Occipital lobe (tissue), 3 donors: ENCODE measurements at places on chromosomes 1 and 21. TPM values are rescaled to one million over a fixed set of nuclear protein-coding genes. Genes with fewer than 3 reads are reported as not detected.

CFHR5 gene
- not detected for total RNA-seq

RAB25 gene
- not detected for total RNA-seq

GRCh38 chr1:221458447-221459156, 283.3 kb downstream of the DUSP10 start:
- no peak for DNase-seq

- no peak for DNase-seq
These were observed 114.1 kb downstream of the ZNF648 start for GRCh38 chr1:181947441-181947840.

- peak; percentile 73 for DNase-seq
These were observed 5.5 kb downstream of the AZIN2 start for GRCh38 chr1:33086384-33086850.

GRCh38 chr1:38166461-38166860, 119.9 kb upstream of the POU3F1 start:
- no peak for DNase-seq

- DNase-seq, result no peak
These were observed 161.8 kb upstream of the PDE4B start for GRCh38 chr1:65630855-65631254.
